ENCODE measurements at places on chromosomes 6 and 20.

- no peak for DNase-seq
Observed at GRCh38 chr20:53708129-53708968, 114.7 kb upstream of the ZNF217 start.

DNA sequence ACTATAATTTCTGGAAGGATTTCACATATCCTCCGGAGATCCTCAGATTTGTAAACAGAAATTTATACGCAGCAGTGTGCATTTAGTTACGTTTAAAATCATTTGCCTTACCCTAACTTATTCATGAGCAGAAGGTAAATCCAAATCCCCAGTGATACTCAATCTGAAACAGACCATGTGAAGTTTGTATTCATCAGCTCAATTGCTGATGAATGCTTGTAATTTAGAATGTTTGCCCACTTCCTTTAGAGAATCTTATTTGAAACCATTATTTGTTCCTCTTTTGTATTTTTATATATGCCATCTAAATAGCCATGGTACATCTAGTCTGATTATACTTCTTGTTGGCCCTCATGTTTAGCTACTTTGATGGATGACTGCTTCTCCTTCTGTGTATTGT lies 15.4 kb downstream of the TAAR1 start:
- no peak for DNase-seq

DNA sequence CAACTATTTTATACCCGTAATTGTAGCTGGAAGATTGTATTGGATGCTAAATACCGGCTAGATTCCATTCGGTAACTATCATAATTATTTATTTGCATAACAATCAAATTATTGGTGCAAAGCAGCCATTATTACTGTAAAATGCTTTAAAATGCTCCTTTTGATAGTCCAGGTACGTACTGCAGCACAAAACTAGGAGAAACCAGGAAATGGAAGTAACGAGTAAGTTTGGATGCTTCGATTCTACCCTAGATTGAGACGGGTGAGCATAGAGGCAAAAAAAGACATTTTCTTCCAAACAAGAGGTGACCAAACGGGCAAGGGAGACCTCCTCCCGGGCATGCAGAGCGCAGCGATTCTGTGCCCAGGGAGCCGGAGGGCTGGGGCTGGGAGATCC lies 469 bp upstream of the XRN2 start:
- DNase-seq: no peak

DNA sequence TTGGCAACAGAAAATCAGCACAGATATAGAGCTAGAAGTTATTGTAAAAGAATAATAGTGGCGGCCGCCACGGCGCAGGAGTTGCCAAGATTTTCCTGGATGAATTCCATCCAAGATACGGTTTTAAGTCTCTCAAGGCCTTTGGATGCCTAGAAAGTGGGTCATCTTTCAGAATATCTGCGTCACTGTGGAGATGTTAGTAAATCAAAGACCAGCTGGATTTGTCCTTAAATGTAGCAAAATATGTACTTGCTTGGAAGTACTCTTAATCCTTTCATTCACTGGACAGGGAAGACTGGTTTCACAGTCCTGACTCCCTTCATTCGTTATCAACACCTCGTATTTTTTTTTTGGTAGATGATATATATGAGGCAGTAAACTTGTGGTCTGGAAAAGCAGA lies 83.0 kb downstream of the SLC22A3 start:
- no peak for DNase-seq

GRCh38 chr6:169415179-169415578 lies 161.5 kb upstream of the THBS2 start:
- DNase-seq: no peak

GRCh38 chr6:124887872-124888580 lies 74.2 kb upstream of the RNF217 start:
- DNase-seq: no peak

DNA sequence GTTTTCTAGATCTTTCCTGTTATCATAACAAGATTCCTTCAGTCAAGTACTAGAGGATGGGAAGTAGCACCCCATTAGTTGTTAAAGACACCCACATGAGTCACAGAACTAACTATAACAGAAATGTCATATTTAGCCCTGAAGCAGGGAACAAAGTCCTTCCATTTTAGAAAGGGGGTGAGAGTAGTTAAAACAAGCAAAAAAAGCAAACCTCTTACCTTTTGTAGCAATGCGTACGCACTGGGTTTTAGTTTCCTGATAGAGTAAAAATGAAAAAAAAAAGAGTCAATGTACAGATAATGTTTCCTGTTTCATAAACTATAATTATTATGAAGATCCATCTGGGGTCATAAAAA lies 163.7 kb upstream of the THEMIS start:
- DNase-seq: no peak

DNA sequence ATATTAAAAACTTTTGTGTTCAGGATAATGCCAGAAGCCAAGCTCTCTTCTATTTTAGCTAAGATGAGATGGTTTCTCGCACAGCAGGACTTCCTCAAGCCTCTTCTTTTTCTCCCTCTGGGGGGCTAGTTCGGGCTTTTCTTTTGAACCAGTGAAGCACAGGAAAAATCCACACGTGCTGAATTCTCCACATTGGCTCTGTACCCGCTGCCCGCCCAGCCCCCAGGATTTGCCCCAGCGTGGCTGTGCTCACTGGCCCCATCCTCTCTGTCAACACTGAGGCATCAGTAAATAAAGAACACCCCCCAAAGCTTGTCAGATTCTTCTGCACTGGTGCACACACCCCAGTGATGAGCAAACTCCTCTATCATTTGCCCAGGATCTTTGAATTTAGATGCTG lies 232.8 kb downstream of the ZNF217 start:
- DNase-seq: no peak

GRCh38 chr6:21608601-21609000 lies 15.1 kb downstream of the SOX4 start:
- no peak for DNase-seq

GRCh38 chr20:25238319-25239037 lies 9.4 kb upstream of the PYGB start:
- no peak for DNase-seq

DNA sequence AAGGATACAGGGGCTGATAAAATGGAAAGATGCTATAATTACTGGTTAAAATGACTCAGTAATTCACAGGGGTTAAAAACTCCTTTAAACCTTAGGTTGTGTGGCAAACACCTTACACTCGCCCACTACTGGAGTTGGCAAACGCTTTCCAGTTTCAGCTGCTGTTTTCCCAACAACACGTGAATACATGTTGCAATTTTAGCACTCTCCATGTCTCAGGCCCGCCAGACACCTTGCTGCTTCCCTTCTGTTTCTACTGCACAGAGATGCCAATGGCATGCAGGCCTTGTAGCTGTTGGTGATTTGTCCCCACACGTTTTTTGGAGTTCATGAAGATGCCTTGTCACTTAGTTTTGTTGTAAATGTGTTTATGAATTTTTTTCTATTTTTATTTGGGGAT lies 5.3 kb upstream of the TTPAL start:
- DNase-seq: no peak
